ENCODE measurements at places on chromosomes 5 and 9. TPM values are rescaled to one million over a fixed set of nuclear protein-coding genes. Genes with fewer than 3 reads are reported as not detected.
A peak's percentile ranks its signal among the peaks of the same experiment; 100 is the strongest.

F12 gene
- 0.52 TPM for polyA plus RNA-seq

GRCh38 chr5:112635276-112635675, 102.4 kb upstream of the APC start:
- DNase-seq, result no peak

GRCh38 chr5:122400938-122401337, 88.9 kb downstream of the SNCAIP start:
- DNase-seq, result no peak

GRCh38 chr9:134297576-134297975, 28.7 kb upstream of the RXRA start:
- no peak for DNase-seq

PCDHGB5 gene
- 3.1 TPM for polyA plus RNA-seq

GRCh38 chr9:75624998-75625397, 265.5 kb upstream of the PCSK5 start:
- no peak for DNase-seq

BAAT gene
- 1.7 TPM for polyA plus RNA-seq

TAF11L14 gene
- polyA plus RNA-seq, result not detected

GRCh38 chr5:66558560-66558959, 37.6 kb upstream of the MAST4 start:
- DNase-seq, result no peak

DMRT3 gene
- polyA plus RNA-seq, result 0.38 TPM

DNA sequence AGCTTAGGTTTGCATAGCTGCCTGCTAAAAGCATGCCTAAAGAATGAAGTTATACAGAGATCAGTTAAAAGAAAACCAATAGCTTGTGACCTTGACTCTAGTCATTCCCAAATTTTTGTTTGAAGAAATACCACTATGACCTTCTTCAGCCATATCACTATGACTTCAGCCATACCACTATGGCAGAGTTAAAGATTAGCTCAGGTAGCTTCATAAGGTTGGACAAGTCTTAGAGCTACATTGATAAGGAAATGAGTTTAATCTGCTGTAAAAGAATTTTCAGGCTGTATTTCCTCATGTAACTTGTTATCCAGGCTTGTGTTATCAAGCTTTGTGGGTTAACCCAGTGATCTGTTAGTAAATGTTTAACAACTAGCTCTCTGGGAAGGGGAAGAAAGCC, 30.7 kb downstream of the C6 start:
- DNase-seq, result no peak

DNA sequence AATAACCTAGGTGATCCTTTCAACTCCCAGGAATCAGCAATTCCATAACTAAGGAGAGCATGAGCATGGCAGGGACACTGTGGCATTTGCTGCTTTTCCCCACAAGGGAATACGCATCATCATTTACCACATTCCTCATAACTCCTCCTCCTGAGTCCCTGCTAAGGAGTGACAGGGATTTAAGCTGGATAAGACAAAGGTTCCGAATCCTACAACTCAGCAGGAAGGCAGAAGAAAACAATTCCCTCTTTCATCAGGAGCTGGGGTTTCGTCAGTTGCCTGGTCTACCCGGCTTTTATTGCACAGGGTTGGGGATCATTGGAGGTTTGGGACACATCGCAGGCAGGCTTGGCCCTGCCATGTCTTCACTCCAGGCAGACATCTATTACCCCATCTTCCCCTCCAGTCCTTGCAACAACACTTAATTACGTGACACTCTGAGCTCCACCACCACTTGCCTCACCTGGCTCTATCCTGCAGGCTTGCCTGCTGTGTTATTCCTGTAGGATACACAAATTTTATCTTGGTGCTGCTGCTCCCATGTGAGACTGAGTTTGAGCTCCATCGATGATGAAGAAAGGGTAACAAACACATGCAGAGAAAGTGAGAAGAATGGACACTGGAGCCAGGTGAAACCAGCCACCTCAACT, 563.0 kb upstream of the KLF4 start:
- DNase-seq, result no peak

- no peak for DNase-seq
Observed at GRCh38 chr9:5868235-5868634, 22.5 kb upstream of the MLANA start.

DMAC1 gene
- 61.9 TPM for polyA plus RNA-seq

DNA sequence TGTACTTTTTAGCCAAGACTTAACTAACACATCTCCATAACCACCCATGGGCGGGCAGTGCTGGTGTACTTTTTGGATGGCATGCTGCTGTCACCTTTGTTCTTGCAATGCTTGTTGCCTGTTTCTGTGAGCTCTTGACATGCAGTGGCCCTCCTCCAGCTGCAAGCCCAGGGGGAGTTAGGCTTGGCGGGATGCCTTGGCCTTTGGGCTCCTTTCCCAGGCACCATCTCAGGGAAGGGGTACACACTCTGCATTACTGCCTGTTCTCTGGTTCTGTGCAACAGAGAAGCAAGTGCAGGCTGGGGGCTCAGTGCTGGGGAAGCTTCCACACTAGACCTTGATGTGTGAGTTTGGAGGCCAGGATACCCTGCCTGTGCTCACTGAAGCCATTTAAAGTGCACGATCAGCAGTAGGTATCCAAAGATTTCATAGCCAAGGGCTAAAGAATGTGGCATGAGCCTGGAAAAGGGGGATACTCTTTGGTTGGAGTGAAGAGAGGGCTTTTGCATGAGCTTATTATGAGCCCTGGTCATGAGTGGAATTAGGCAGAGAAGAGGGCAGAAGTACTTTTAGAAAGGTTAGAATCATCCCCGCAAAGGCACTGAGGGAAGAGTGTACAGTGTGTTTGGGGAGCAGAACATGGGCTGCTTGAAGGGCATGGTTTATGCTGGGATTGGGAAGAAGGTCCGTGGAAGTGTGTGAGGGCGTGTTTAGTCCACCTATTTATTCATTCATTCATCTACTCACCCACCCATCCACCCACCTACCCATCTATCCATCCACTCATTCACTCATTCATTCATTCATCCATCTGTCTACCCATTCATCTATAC, 22.5 kb downstream of the PSAT1 start:
- no peak for DNase-seq

GRCh38 chr5:673831-674629, 19.1 kb downstream of the TPPP start:
- no peak for DNase-seq

- no peak for DNase-seq
Observed at GRCh38 chr9:89207026-89207425, 28.4 kb upstream of the SHC3 start.

STOM gene
- polyA plus RNA-seq, result 42.1 TPM

- DNase-seq, result no peak
Observed at GRCh38 chr5:149749481-149750365, 19.6 kb downstream of the PPARGC1B start.

DNA sequence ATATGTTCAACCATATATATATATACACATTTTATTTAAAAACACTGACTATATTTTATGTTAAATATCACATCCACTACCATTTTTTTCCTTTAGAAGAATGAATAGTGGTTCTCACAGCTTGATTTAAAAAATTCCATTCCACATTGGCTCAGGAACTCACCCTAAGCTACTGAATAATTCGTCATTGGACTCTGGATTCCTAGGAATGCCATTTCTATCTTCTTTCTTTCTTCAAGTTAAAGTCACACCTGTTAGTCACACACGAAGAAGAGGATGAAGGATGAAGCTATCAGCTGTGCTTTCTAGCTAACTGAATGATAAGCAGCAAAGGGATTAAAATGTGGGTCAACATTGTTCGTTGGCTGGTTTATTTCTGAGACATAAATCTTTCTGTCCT, 7.9 kb downstream of the ELOVL7 start:
- no peak for DNase-seq

DNA sequence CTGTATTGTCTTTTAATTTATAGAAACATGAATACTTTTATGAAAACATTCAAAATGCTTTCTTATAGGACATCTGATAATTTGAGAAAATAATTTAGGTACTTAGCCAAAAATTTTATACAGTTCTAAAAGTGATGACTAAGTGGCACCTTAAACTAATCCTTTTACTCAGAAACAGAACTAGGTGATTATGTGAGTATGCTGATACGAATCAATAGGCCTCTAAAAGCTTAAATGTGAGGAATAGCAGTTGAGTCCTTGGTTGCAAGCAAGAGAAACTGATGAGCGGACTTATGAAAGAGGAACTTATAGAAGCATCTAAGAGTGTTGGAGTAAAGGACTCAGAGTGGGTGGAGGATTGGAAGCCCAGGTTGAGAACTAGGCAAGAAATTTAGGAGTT, 26.4 kb downstream of the ANXA1 start:
- no peak for DNase-seq

DNA sequence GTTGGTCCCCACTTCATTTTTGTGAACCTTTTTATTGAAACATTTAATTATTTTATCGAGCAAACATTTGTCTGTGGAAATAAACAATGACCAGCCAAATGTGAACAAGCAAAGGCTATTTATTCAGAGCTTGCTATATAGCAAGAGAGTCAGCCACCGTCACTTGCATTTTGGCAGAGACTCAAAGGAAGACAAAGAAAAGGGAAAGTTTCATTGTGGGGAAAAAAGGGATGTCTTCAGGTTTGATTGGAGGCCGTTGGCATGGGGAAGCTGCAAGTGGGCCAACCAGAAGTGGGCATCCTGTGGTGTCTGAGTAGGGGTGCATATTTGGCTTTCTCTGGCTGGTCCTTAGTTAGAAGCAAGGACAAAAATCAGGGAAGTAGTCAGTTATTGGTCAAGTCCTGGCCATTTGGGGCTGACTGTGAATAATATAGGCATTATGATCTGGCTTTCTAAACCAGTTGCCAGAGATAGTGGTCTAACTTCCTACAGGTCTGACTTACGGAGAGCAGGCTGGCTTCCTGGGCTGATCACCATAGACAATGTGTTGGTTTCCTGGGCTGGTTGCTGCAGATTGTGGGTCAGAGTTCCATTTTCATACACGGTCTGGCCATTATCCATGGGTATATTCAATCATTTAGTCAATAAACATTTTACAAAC, 16.6 kb downstream of the ENC1 start:
- DNase-seq, result no peak

VCAN gene
- 201 TPM for polyA plus RNA-seq

- DNase-seq, result peak; percentile 70
Observed at GRCh38 chr9:14993061-14993800, 83.0 kb upstream of the FREM1 start.

DNA sequence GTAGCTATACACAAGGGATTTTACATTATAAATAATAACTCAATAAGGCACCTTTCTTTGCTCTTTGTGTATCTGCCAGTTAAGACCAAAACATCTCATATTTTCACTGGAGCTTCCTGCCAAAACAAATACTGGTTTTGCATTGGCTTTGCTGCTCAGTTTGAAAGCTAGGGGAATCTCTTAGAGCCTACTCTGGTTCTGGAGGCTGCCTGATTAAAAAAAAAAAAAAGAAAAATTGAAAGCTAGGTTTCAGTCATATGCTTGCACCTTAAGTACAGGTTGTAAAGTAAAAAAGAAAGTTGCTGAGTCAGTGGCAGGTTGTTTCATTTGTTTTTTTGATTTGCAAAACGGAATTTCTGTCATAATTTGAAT, 2.3 kb downstream of the DENND4C start:
- no peak for DNase-seq

GRCh38 chr9:93677048-93677571, 100.7 kb downstream of the PHF2 start:
- no peak for DNase-seq

Measured in forelimb muscle (tissue), 1 donor.